ENCODE measurements at places on chromosomes 6 and 20. TPM values are rescaled to one million over a fixed set of nuclear protein-coding genes. Genes with fewer than 3 reads are reported as not detected.

The DEFB110 gene
- not detected for total RNA-seq

The DZANK1 gene
- total RNA-seq = 1.7 TPM

The SLC17A3 gene
- not detected for total RNA-seq

The SIRT5 gene
- total RNA-seq = 15.5 TPM

The SRSF12 gene
- total RNA-seq = 3.7 TPM

The FOXP4 gene
- 11.5 TPM for total RNA-seq

The GNAS-AS1 gene
- 0.24 TPM for total RNA-seq

The C4B gene
- 1.9 TPM for total RNA-seq

The ITPA gene
- 140 TPM for total RNA-seq

The LY6G6C gene
- not detected for total RNA-seq

The NR2E1 gene
- total RNA-seq = not detected

The GPR6 gene
- 0.63 TPM for total RNA-seq

The ULBP3 gene
- total RNA-seq = 1.9 TPM

The TBX18 gene
- total RNA-seq = under 0.01 TPM

DNA sequence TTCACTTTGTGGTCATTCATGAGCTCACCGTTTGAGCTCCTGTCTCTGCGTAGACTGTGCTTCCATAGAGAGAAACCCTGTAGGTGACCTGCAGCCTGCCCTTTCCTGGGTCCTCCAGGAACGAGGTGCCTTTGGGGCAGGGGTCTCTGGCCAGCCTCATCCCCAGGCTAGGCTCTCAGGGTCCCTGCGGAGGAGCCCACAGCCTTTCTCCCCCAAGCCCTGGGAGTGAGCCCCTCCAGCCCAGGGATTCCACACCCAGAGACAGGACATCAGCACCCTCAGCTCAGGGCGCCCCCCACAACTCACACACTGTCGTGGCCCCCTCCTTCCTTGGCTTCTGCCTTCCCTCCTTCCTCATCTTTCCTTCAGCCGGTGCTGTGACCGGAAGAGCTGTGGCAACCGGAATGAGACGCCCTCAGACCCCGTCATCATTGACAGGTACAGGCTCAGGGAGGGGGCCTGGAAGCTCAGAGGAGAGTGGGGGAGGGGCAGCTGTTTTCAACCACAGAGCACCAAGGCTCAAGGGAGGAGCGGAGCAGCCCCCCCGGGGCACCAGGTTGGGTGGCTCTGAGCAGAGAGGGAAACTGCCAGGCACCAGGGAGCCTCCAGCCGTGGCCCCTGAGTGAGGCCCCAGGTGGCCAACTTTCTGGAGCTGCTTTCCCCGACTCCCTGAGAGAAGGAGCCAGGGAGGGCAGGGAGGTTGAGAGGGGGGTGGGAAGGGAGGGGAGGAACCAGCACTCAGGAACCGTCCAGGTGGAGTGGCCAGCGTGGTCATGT is 16.8 kb downstream of the EBF4 start:
- peak; percentile 72 for DNase-seq

- no peak for DNase-seq
These were observed 177.2 kb upstream of the EXOC2 start for GRCh38 chr6:870096-870495.

DNA sequence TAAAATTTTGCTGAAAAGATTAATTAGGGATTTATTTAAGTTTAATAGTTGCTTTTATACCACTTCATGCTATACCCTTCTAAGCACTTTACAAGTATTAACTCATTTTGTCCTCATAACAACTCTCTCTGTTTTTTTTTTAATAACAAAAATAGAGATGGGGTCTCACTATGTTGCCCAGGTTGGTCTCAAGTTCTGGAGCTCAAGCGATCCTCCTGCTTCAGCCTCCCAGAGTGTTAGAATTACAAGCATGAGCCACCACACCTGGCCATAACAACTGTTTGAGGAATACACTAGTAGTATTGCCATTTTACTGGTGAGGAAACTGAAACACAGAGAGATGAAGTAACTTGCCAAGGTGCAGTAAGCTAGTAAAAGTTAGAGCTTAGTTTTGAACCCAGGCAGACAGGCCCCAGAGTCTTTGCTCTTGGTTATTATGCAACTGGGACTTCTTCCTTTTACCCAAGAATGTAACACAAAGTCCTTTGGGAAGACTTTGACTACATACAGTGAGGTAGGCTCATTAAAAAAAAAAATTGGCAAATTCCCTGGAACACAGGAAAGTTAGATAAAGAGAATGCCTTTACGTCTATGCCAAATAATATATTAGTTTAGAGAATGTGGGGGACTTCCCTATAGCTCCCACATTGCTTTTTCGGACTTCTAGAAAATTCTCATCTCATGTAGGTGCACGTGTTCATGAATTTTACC is 11.4 kb downstream of the ANKS1A start:
- DNase-seq = no peak

DNA sequence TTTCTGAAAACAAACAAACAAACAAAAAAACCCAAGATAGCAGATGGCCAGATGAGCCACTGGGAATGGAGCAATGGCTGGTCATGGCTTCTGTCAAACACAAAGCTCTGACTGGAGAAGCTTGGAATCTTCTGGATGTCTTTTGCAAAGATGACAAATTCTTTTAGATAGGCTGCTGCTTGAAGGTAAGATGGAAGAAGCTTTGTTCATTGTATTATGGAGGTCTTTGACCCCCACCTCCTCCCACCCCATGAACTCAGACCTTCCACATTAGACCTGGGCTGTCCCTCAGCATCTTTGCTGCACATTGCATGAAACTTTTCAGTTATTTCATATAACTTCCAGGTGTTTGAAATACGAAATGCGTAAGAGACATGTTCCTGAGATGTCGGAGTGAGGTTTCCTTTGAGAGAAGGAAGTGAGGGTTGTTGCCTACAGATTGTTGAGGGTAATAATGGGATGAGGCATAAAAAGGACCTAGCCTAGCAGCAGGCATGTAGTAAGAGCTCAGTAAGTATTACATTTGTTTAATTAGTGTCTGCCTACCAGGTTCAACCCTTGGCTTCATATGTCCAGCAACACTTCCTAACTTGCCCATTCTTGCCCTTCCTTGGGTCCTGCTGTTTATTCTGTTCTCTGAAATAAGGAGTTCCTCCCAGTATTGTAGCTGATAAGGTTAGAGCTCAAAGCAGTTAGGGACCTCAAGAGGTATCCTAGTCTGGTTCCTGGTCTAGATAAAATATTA is 51.4 kb upstream of the IER3 start:
- DNase-seq = no peak

GRCh38 chr6:84773133-84773430 is 8.7 kb upstream of the TBX18 start:
- DNase-seq = peak; percentile 65

- DNase-seq = no peak
These were observed 145.6 kb downstream of the JARID2 start for GRCh38 chr6:15391500-15391899.

DNA sequence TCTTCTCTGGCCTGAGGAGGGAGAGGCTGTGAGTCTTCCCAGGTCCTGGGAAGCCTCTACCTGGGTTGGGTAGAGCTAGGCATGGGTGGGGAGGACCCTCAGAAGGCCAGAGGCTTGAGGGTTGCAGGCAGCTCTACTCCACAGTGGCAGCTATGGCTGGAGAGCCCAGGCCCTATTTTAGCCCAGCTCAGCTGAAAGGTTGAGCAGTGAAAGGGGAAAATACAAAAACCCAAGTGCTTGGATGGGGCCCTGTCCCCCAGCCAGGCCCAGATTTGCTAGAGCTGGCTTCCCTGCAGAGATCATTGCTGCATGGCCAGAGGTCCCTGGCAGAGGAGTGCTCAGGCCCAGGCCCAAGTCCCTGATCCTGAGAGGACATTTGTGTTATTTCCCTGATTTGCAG is 45.7 kb downstream of the SUN5 start:
- DNase-seq = peak; percentile 5

- no peak for DNase-seq
These were observed 315.2 kb downstream of the TFAP2A start for GRCh38 chr6:10099529-10100140.

- no peak for DNase-seq
These were observed 258.2 kb upstream of the NT5E start for GRCh38 chr6:85191656-85192055.

DNA sequence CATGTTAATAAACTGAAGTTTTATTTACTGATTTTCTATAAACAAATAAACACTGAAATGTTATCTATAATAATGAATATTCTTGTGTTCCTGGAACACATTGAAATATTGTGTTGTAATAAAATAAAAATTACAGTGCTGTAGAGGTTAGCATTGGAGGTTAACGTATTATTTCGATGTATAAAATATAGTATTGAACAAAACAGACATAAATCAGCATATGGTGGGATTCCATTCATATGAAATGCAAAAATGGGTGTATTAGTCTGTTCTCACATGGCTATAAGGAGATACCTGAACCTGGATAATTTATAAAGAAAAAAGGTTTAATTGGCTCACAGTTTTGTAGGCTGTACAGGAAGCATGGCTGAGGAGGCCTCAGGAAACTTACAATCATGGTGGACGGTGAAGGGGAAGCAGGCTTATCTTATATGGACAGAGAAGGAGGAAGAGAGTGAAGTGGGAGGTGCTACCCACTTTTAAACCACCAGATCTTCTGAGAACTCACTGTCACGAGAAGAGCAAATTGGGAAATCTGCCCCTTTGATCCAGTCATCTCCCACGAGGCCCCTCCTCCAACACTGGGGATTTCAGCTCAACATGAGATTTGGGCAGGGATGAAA is 24.6 kb upstream of the BMP6 start:
- DNase-seq = no peak

DNA sequence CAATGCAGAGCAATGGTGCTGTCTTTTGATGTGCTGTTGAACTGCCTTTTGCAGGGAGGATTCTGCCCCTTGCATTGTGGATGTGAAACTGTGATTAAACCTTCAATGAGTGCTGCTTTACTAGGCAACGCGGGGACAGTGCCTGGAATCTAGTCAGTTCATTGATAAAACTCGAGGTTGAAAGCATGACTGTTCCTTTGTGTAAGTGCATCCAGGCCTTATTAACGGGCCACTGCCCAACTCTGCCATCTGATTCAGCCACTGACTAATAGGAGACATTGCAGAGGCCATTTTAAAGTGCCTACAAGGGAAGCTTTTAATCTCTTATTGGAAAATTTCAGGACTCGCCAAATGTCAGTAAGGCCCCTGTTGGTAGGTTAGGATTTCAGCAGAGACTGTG is 49.3 kb downstream of the SLC35F1 start:
- DNase-seq = no peak

DNA sequence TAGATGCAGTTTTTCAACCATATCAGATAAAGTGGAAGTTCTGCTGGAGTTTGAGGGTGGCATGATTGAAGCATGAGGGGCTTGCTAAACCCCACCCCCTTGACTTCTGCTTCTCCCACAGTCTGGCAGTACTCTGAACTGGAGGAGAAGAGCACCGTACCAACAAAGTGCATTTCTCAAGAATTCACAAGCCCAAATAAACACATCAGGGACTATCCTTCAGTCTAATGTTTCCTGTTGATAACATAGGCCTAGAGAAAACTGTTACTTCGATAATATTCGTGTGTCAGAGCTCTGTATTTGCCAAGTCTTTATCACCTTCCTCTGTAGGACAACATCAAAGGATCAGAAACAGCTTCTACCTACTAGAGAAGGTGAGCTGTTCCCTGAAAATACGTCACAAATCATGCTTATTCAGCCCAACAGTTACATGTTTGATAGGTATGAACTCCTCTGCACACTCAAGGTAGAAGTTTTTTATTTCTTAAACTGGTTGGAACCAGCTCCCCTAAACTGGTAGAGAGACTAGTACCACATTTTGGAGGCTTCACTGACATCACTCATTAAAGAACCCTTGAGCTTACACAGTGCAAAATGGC is 153.2 kb upstream of the PRND start:
- DNase-seq = no peak

GRCh38 chr6:68718385-68719073 is 83.4 kb downstream of the ADGRB3 start:
- DNase-seq = no peak

DNA sequence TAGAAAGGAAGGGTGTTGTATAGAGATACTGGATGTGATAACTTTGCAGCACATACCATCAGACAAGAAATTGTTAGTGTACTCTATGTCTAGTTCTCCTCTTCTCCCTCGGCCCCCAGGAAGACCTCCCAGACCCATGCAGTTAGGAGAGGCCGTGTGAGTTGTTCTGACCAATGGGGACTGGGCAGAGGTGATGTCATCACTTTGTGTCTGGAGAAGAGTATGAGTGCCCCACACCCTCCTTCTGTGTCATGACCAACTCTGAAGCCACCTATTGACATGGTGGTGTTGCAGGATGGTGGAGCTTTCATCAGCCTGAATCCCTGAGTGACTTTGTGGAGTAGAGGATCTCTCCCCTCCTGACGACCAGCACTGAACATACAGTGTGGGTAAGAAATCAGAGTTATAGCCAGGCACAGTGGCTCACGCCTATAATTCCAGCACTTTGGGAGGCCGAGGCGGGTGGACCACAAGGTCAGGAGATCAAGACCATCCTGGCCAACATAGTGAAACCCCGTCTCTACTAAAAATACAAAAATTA is 72.2 kb downstream of the IPCEF1 start:
- DNase-seq = no peak

DNA sequence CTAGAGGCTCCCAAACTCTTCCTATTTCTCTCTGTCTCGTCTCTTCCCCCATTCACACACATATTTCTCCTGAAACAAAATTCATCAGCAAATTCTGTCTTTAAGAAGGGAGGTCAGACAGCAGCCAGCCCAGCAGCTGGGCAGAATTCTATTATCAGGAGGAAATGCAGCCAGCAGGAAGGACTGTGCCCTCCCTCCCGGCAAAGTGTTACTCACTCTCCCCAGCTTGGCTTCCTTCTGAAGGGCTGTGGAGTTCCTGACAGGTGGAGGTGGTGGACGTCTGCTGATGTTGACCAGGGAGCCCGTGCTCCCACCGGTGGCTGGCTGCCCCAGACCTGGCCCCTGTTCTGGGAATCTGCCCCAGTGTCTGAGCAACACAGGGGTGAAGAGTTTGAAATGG is 37.3 kb downstream of the KCNB1 start:
- peak; percentile 56 for DNase-seq

- no peak for DNase-seq
These were observed 83.3 kb downstream of the DCDC2 start for GRCh38 chr6:24274441-24275083.

- peak; percentile 64 for DNase-seq
These were observed 71.3 kb upstream of the SLC2A12 start for GRCh38 chr6:134123666-134124208.

DNA sequence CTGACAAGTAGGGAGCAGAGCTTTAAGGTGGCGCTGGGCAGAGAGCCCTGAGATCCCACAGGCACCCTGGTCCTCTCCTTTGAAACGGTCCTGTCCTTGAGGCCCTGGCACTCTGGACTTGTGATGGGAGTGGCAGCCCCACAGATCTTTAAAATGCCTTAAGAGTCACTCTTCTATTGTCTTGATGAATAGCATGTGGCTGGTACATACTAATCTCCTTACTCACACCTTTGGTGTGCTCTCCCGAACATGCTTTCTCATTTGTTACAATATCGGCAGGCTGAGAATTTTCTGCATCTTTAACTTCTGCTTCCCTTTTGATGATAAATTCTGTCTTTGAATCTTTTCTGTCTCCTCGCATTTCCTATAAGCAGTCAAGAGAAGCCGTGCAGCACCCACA is 333.8 kb downstream of the TFAP2A start:
- no peak for DNase-seq

DNA sequence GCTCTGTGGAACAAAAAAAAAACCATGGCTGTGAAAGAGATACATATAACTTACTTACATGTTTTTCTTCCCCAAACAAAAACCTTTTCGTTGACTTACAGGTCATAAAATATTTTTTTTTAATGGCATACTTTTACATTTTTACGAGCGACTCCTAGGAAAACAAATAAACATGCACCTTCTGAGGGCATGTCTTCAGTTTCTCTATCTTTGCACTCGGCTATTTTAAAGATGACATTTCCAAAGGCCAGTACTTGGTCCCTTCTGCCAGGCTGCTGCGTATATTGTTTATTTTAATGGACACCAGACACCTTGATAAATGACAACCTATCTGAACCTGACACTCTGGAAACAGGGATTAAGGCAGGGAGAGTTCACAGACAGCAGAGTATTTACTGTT is 49.4 kb downstream of the PIGU start:
- no peak for DNase-seq

Data from H7 (cell line).